ENCODE measurements at places on chromosomes 3 and 15. TPM values are rescaled to one million over a fixed set of nuclear protein-coding genes. Genes with fewer than 3 reads are reported as not detected.

FBXO40 gene
- total RNA-seq = not detected

DNA sequence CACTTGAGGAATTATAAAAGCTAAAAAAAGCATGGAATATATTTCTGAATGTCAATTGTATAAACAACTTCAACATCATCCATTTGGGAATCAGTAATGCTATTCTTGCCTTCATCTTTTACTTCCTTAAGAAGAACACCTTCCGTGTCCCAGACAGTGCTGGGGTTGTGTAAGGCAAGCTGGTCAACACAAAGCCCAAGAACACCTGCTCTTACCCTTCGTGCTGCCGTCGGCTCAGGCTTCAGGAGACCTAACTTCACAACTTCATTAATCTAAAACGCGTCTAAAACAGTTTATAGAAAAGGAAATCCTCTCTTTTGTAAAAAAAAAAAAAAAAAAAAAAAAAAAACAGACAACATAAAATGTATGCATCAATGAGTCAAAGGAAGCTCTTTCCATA is 81.3 kb downstream of the ABI3BP start:
- DNase-seq = no peak

CSPG4 gene
- total RNA-seq = 1.1 TPM

DNA sequence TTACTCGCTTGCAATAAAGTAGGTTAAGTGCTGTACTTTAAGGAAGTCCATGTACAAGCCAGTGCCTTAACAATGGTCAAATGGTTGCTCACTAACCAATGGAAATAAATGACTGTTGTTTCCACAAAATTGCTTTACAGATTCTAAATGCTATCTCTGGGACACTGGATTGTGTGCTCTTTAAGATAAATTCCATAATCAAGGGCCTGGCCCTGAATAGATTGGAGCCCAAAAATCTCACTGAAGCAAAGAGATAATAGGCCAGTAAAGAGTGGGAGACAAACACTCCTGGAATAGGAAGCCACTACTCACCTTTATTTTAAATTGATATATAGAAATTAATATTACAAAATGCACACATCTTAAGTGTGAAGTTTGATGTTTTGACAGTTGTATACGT is 62.4 kb upstream of the GOLGA6B start:
- DNase-seq = no peak

DNA sequence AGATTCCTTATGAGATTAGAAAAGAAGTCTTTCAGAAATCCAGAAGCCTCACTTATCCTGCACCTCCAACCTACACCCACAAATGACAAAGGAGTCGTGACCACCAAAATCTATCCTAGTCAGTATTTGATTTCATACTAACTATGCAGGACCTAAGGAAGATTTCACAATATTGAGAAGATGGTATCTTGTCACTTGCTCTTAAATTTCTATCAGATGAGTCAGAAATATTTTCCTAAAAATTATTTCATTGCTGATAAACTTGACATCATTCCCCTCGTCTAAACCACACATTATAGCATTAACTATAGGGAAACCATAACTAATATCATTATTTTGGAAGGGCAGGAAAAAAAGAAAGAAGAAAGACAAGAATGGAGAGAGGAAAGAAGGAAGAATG is 138.0 kb upstream of the THBS1 start:
- no peak for DNase-seq

GRCh38 chr15:64068133-64068532 is 21.8 kb upstream of the DAPK2 start:
- DNase-seq = no peak

DNA sequence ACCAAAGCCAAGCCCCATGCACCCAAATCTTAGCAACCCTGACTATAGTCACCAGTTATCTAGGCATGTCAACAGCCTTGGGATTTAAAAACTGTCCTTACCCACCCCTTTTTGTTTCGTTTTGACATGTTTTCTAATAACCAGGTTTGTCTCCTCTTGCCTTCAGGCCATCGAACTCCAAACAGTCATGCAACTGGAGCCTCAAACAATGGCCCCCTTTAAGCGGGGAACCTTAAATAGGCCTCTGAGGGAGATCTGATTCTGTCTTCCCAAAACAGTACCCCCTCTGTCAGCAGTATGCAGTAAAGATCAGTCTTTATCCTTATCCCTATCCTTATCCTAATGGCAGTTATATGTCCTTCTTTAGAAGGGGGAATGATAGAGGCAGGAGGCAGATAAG is 105.7 kb downstream of the DPH6 start:
- DNase-seq = no peak

GRCh38 chr15:37586976-37587375 is 347.5 kb upstream of the TMCO5A start:
- DNase-seq = no peak

DNA sequence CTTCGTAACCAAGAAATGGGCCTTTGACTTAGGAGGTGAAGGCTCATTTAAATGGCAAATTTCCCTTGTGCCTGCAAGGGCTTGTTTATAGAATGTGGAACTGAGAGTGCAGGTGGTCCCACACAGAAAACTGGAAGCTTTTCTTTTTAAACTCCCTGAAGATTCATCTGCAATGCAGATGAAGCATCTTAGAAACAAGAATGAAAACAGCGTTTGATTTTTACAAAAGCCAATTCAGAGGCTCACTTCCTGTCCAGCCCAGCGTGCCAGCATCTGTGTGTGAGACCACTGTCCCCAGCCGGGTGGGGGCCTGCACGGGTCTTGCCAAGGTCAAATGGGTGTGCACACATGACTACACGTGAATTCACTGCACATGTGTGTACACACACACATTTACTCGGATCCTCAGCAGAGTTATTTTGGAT is 94.7 kb downstream of the LINGO1 start:
- no peak for DNase-seq

DNA sequence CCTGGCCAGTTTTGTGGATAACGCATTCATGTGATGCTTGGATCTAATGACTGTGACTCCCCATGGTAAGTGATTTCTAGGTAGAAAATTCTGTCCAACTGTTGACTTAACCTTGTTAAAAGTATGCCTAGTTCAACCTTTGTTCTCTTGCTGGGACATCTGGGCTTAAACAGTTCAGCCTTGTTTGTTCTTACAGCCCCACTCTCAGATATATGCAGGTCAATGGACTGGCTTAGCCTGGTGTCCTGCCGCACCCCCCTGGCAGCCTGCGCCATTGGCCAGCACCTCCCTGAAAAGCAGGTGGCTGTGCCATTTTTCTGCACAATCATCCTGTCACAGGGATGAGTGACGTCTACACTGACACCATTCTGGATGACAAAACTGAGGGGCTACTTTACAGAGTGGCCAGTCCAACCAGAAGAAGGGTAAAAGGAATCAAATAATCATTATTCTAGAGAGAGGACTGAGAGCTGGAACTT is 244.7 kb upstream of the ONECUT1 start:
- no peak for DNase-seq

DNA sequence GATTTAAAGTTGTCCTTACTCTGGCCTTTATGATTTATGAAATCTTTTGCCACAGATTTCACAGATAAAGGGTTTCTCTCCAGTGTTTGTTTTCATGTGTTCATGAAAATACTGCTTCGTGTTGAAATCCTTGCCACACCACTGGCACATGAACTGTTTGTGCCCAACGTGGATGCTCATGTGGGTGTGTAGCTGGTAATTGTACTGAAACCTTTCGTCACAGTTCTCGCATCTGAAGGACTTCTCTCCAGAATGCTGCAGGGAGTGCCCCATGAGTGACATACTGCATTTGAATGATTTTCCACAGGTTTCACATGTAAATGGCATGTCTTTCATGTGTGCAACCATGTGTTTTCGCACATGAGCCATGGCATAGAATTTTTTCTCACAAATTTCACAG is 111.9 kb downstream of the DOCK3 start:
- no peak for DNase-seq

DNA sequence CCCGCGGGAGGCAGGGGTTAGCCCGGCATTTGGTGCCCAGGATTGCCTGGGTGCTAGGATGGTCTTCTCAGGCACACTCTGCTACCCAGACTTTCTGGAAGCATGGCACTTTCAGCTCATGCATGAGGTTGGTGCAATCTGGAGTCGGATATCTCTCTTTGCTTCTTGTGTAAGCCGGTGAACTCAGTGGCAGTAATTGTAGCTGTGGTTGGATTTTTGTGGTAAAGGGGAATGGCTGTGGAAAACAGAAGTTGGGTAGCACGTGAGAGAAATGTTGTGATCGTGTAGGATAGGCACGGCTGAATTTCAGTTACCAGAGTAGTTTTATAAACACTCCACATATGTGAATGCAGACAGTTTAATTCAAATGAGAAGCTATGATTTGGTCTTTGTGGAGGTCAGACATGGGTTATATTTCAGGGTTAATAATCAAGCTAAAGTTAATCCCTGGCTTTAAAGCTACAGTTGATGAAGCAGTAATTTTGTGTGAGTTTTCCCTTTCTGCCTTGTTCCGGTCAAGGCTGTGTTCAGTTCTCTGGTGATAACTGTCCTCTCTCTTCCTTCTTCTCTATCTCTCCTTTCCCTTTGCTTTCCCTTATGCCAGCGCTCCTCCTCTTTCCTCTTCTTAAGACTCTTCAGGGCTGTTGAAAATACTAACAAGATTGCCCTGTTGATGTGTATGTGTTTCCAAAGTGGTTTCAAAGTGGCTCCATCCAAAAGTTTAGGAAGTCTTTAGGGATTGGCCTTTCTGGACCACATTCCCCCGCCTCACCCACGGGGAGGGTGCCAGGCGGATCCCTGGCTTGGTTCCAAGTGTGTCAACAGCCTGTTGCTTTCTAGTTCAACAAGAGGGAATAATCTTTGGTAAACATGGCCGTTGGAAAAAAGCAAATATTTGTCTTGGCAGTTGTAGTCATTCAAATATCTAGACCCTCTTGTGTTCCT is 404.6 kb upstream of the C2CD4B start:
- no peak for DNase-seq

DNA sequence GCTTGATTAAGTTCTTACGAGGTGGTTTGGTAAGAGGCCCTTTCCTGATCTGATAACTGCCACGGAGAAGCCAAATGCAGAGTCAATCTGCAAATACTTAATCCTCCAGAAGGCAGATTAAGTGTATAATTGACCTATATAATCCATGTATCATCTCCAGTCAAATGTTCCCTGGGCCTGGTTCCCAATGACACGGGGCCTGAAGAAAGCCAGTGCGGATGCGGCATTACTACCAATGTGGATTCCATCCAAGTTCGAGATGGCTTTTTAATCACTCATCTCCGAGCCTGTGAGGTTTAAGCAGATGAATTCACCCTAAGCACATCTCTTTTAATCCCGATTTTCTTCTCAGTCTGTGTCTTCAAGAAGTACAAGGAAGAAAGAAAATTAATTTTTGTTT is 60.0 kb upstream of the FEZF2 start:
- DNase-seq = no peak

- DNase-seq = no peak
Measured at GRCh38 chr3:37559461-37559860, 302.2 kb upstream of the CTDSPL start.

GRCh38 chr15:60408463-60408981 is 10.7 kb upstream of the ANXA2 start:
- no peak for DNase-seq

DLL4 gene
- total RNA-seq = 12.5 TPM

GRCh38 chr3:19190602-19191001 is 42.3 kb downstream of the KCNH8 start:
- DNase-seq = no peak

DNA sequence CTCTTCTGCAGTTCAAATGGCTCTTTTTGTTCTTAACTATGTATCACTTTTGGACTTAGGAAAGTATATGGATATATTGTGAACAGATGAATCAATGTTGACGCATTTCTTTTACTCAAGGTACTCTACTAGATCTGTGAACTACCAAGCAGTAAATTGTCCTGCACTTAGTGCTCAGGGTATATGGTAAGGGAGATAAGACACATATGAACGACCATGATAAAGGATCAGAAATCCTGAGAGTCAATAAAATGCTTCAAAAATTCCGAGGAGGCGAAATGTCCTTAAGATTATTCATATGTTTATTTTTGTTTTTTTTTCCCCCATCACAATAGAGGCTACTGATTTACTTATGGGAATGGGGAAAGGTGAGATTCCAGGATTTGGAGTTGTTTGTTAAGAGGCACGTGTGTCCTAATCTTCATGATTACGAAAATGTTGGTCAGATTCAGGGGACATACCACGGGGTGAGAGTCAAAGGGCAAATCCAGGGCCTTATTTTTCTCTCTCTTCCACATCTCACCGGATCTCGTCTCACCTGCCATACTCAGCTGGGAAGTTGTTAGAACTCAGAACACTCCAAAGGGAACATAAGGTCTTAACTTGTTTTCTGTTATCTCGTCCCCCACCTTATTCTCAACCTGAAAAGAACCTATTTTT is 475.1 kb upstream of the TBL1XR1 start:
- DNase-seq = no peak

B3GALNT1 gene
- 2.6 TPM for total RNA-seq

ELL3 gene
- total RNA-seq = 0.51 TPM

C2CD4A gene
- total RNA-seq = 0.20 TPM

PP2D1 gene
- not detected for total RNA-seq

RUVBL1 gene
- total RNA-seq = 33.1 TPM

EXOSC7 gene
- 30.9 TPM for total RNA-seq

GRCh38 chr3:171974986-171975837 is 64.2 kb upstream of the FNDC3B start:
- no peak for DNase-seq

DAZL gene
- 0.51 TPM for total RNA-seq

DNA sequence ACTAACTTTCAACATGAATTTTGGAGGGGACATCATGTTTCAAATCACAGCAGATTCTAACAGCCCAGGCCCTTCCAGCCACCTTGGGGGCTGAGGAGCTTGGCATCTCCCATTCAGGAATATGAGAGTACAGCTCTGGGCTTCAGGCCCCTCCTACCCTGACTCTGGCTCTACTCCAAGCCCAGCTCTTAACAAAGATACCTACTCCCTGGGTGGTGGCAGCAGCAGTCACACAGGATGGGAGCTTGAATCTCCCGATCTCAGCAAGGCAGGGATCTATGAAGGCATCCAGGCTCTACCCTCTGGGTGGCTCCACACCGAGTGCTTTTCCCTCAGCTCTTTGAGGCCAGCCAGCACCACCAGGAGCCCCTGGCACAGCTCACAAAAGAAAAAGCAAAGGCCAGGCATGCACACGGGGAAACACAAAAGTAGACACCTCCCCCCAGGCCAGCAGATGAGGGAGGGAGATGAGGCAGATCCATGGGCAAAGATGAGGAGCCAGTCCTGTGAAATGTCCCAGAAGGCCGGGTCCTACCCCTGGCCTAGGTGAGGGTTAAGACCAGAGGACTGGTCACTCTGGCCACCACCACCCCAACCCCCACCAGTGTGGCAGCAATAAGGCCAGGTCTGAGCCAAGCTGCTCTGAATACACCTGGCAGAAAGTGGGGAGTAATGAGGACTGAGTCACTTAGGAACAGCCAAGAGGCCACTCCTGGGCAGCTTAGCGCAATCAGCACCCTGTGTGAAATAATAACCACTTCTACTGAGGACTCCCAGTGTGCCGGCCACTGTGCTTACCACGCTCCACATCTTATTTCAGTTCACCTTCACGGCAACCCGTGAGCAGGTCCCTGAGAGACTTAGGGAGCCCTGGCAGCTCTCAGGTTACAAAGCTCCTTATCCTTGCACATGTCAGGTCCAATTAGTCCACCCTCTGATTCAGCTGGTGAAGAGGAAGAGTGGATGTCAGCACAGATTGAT is 24.3 kb downstream of the PLA2G4F start:
- no peak for DNase-seq

GRCh38 chr3:195556390-195556789 is 13.3 kb upstream of the PPP1R2 start:
- DNase-seq = no peak

- no peak for DNase-seq
Measured at GRCh38 chr15:81101894-81102815, 31.9 kb upstream of the CFAP161 start.

LIPH gene
- total RNA-seq = not detected

COX17 gene
- total RNA-seq = 38.0 TPM

TEX55 gene
- not detected for total RNA-seq

Measured in glutamatergic neuron (in vitro differentiated cells).